ENCODE measurements at places on chromosomes 6 and 20. TPM values are rescaled to one million over a fixed set of nuclear protein-coding genes. Genes with fewer than 3 reads are reported as not detected.

Gene C6orf58
- total RNA-seq = not detected

Gene MED20
- total RNA-seq = 9.9 TPM

Gene GUCA1A
- total RNA-seq = not detected

Gene APOBEC2
- total RNA-seq = 0.66 TPM

Gene VSTM2L
- total RNA-seq = 3.4 TPM

Gene NKX2-4
- not detected for total RNA-seq

Gene CUL9
- 28.2 TPM for total RNA-seq

Gene CAGE1
- total RNA-seq = not detected

Gene VWA7
- 0.71 TPM for total RNA-seq

Gene RIN2
- 57.3 TPM for total RNA-seq

Gene ABRACL
- 7.2 TPM for total RNA-seq

Gene BPIFA1
- not detected for total RNA-seq

Gene ECT2L
- not detected for total RNA-seq

Gene GTSF1L
- total RNA-seq = not detected

Gene RSPO3
- total RNA-seq = 11.7 TPM

Gene SRSF12
- total RNA-seq = 1.2 TPM

Gene DSN1
- 5.0 TPM for total RNA-seq

Gene PACSIN1
- 1.9 TPM for total RNA-seq

Gene NMBR
- not detected for total RNA-seq

Gene HLA-DQA2
- total RNA-seq = not detected

Gene PDE7B
- total RNA-seq = 6.3 TPM

Gene OLIG3
- total RNA-seq = not detected

Gene PLCB1
- total RNA-seq = 95.2 TPM

Gene TFAP2A
- total RNA-seq = 0.36 TPM

Gene TINAG
- total RNA-seq = not detected

Gene CALHM4
- not detected for total RNA-seq

Gene OPN5
- total RNA-seq = not detected

Gene PPIL6
- total RNA-seq = 1.4 TPM
